ENCODE measurements at places on chromosomes 4 and X.

GRCh38 chr4:83238393-83239248 lies 46.0 kb downstream of the COQ2 start:
- peak; percentile 8 for DNase-seq

DNA sequence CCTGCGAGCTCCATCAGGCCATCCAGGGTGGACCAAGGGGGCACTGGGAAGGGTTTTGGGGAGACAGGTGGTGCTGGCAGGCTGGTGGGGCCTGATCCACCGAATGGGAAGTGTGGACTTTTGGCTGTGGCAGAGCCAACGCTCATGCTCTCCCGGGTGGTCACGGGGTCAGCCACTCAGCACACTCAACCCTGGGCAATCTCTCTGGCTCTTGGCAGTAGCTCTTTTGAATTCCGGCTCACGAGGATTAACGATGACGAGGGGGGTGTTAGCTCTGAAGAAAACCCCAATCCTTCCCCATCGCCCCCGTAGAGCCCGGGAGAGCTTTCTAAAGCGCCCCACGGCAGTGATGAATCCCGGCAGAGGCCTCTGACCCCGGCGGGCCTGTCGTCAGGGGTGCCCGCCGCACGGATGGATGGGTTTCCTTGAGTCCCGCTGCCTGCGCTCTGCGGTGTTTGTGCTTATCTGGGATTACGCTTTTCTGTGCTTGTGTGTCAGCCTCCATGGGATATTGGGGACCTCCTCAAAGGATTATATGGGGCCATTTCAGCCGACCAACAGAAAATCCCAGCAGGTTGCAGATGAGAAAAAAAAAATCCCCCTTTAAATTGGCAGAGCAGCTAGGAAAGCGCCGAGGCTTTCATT lies 156.8 kb upstream of the PSAPL1 start:
- DNase-seq: no peak

GRCh38 chrX:8341814-8342590 lies 122.6 kb upstream of the VCX3B start:
- DNase-seq: no peak

- DNase-seq: no peak
Measured at GRCh38 chr4:114603497-114603896, 4.9 kb downstream of the UGT8 start.

GRCh38 chr4:183256756-183257385 lies 63.2 kb downstream of the CLDN22 start:
- DNase-seq: peak; percentile 5

DNA sequence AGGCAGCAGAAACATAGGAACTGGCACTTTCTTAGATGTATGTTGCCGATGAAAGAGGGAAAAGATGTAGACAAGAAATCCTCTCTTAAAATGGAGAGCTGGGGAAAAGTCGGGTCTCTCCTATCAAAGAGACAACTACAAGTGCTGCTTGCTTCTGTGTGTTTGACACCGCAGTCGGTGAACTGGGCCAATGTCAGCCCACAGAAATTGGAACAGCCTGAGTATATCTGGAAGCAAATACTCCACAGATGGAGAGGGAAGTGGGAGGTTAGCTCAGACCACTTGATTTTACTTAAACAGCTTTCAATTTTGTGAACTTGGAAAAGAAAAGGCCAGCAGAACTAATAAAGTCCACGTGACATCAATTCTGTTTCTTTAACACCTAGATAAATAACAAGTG lies 230.9 kb upstream of the FAT1 start:
- no peak for DNase-seq

DNA sequence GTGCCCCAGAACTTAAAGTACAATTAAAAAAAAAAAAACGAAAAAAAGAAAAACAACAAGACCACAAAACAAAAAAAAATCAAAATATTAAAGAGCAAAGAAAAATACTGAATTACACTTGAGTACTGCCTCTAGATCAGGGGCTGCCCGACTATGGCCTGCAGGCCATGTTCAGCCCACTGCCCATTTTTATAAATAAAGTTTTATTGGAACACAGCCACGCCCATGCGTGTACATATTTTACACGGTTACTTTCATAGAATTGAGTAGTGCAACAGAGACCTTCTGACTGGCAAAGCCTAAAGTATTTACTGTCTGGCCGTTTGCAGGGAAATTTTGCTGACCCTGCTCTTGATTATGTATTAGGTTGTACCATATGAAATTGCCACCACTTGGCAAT lies 130.5 kb downstream of the ATXN3L start:
- DNase-seq: no peak

GRCh38 chr4:187059021-187059420 lies 335.4 kb upstream of the FAT1 start:
- DNase-seq: no peak

- peak; percentile 43 for DNase-seq
Measured at GRCh38 chrX:140712413-140713173, 3.0 kb downstream of the LINC00632 start.

- no peak for DNase-seq
Measured at GRCh38 chrX:154030266-154030665, 10.6 kb upstream of the IRAK1 start.

DNA sequence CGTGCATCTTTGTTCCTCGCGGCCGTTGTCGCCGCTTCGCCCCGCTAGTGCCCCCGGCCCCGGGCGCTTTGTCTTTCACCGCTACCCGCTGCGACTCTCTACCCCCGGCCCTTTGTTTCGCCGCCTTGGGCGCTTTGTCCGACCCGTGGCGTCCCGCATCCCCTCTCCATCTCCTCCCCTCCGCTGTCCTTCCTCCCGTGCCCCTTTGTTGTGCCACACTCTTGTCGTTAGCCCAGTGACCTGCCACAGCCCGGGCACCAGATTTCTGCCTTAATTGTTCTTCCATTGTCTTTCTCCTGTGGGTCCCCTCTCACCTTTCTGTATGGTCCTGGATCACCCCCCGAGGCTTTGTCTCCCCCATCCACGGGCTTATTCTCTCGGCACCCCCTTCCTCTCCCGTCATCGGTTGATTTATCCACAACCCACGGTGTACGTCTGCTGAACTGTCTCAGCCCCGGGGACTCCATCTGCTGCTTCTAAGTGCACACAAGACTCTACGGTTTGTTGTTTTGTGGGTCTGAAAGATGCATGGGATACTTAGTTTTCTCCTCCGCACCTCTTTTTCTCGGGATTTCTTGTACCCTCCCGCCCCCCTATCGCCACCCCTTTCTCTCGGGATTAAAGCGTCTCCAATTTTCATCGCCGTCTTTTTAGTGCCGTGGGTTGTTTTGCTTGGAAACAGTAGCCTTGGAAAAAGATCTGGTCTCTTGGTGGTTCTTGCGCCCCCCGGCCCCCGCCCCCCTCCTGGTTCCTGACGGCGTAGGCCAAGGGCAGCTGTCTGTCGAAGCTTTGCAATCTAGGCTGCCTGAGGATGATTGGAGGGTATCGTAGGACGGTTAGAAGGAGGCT lies 783 bp downstream of the RBPJ start:
- DNase-seq: peak; percentile 53

GRCh38 chrX:130555341-130555740 lies 153.6 kb downstream of the RBMX2 start:
- DNase-seq: no peak

- DNase-seq: no peak
Measured at GRCh38 chr4:108263057-108263456, 94.3 kb upstream of the LEF1 start.

DNA sequence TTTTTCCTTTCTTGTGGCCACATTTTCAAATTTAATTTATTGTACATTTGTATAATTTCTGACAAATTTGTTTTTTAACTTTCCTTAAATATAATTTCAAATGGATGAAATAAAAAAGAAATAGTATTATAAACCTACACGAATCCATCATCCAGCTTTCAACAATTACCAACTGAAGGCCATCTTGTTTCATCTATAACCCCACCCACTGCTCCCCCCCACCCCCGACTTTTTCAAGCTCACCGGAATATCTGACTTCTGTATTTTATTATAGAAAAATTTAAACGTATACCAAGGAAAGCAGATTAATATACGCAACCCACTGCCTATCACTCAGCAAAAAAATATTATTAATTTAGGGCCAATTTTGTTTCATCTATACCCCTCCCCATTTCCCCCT lies 1.1 kb downstream of the MORF4L2 start:
- DNase-seq: no peak

DNA sequence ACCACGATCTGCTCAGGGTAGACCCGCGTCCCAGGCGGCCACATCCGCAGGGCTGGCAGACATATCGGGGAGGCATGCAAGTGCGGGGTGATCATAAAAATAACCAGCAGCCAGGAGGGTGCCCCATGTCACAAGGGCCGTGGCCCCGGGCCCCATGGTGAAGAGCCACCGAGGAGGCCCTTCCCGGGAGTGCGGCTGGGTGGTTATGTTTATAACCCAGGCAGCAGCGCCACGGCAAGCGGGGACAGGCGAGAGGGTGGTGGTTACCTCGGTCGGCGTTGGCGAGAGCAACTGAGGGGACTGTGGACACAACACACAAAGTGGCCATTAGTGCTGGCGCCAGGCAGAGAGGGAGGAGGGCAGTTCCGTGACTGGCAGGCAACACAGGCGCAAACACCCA lies 92.7 kb upstream of the AFAP1 start:
- DNase-seq: peak; percentile 18

GRCh38 chr4:188139671-188140070 lies 430 bp downstream of the TRIML1 start:
- DNase-seq: no peak

- DNase-seq: no peak
Measured at GRCh38 chr4:17866810-17867209, 56.0 kb downstream of the NCAPG start.

DNA sequence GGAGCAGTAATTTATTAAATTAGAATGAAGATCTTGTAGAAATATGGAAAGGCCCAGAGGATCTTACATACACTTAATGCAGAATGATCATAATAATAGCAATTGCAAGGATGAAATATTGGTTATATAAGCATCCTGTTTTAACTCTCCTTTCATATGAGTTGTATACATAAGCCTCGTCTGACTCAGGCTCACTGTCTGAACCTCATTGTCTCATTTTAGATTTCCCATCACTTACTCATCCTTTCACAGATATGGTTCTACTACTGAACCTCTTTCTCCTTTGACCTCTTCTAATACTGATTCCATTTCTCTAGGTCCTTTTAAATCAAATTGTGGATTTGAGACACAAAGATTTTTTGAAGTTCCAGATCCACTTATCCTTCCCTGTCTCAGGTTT lies 277.3 kb upstream of the TRPC5 start:
- DNase-seq: no peak

DNA sequence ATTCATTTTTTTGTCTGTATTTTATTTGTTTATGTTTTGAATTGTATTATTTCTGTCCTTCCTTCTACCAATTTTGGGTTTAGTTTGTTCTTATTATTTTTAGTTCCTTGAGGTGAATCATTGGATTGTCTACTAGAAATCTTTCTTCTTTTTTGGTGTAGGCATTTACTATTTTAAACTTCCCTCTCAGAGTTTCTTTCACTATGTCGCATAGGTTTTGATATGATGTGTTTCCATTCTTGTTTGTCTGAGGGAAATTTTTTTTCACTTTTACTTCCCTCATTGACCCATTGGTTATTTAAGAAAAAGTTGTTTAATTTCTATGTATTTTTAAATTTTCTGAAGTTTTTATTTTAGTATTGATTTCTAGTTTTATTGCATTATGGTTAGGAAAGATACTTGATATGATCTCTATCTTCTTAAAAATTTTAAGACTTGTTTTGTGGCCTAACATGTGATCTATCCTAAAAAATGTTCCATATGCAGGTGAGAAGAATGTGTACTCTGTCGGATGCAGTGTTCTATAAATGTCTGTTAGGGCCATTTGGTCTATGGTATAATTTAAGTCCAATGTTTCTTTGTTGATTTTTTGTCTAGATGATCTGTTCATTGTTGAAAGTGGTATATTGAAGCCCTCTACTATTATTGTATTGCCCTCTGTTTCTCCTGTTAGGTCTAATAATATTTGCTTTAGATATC lies 68.8 kb downstream of the IL15 start:
- no peak for DNase-seq

DNA sequence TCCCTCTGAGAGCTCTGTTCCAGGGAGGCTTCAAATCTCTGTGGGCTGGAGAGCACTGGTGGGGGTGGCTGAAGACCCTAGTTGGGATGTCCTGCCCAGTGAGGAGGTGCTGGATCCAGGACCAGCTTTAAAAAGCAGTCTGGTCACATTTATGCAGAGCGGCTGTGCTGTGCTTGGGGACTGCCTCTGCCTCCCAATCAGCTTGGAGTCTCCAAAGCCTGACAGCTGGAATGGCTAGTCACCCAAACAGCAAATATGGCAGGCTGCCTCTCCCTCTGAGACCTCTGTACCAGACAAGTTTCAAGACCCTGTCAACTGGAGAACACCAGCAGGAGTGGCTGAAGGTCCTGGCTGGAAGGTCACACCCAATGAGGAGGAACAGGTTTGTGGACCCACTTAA lies 848.1 kb upstream of the DIAPH2 start:
- DNase-seq: no peak

- no peak for DNase-seq
Measured at GRCh38 chrX:19137067-19137466, 14.8 kb upstream of the ADGRG2 start.
